ENCODE measurements at places on chromosomes 3 and 15.

DNA sequence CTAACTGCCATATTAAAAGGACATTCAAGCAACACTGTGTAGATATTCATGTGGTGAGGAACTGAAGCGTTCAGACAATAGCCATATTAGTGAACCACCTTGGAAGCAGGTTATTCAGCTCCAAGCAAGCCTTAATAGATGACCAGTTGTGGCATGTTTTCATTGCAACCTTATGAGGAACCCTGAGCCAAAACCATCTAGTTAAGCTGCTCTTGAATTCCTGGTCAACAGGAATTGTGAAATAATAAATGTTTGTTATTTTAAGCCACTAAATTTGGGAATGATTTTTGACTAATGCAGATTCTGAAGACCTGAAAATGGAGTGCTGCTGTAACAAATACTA, 73.0 kb downstream of the SPRED1 start:
- DNase-seq = no peak

GRCh38 chr3:32278714-32279113, 40.2 kb downstream of the CMTM8 start:
- DNase-seq = no peak

DNA sequence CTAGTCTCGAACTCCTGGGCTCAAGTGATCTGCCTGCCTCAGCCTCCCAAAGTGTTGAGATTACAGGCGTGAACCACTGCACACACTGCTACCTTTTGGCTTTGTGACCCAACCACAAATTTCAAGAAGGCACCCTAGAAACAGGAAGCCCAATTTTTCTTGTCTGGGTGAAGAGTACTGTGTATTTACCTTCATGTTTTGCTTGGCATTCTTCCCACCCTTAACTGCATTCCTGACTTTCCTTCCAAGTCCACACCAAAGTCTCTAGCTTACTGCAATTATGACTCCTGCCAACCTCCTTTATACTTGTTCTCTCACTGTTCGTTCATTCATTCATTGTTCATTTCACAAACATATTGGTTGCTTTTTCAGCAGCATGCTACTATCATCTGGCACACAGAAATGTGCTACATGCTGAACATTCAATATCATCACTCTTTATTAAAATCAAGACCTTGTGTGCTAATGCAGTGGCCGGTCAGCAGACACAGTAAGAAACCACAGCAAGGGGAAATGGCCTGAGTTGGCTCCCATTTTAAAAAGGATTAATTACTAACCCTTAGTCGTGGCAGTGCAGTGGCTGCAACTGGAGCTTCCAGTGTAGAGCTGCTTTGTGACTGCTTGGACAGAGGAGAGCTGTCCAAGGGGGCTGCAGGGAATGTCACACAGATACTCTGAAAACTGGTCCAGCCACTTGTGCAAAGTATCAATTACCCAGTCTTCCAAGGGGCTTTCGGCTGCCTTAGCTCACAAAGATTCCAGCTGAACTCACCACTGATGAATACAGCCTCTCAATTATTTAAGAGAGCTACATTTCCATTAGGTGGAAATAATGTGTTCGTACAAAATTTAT, 94.0 kb downstream of the ETFA start:
- DNase-seq = no peak

DNA sequence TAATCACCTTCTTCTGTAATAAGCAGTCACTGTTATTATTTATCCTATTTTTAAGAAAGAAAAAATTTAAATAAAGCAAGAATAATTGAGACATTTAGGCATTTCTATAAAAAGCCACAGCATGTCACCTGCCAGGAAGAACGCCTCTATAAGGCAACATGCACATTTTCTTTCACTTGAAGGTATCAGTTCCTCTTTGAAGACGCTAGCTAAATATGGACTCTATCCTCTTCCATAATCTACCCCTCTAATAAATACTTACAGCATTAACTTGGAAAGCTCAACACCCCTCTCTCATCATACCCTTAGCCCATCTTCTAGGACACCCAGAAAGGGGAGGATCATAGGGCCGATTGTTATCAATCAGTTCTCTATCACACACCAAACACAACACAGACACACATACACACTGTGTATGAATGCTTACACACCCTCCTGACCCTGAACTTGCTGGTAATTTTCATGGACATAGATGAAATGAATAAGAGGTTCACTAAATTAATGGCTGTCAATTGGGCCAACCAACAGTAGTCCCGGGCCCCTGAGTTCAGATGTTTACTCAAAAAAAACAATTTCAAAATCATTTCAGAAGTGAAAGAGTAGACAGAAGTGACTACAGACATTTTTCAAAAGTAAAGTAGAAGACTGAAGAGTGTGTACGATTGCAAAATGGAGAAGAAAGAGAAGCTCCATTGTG, 102.5 kb downstream of the ZMAT3 start:
- DNase-seq = no peak

DNA sequence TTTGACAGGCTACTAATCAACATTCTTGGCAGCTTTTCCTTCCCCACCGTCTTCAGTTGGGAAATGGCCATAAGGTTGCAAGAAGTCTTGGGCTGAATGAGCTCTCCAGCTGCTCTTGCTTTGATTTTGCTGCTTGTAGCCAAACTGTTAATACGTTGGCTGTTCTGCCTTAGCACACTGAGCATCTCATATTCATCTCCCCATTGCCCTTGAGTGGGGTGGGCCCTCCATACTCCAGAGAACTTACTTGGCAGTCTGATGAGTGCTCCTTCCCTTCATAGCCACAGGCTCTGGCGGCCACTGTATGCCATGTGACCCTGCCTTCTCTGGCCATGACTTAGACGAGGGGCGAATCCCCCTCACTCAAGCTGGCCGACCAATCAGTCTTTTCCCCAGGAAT, 25.8 kb upstream of the PAQR5 start:
- DNase-seq = no peak

DNA sequence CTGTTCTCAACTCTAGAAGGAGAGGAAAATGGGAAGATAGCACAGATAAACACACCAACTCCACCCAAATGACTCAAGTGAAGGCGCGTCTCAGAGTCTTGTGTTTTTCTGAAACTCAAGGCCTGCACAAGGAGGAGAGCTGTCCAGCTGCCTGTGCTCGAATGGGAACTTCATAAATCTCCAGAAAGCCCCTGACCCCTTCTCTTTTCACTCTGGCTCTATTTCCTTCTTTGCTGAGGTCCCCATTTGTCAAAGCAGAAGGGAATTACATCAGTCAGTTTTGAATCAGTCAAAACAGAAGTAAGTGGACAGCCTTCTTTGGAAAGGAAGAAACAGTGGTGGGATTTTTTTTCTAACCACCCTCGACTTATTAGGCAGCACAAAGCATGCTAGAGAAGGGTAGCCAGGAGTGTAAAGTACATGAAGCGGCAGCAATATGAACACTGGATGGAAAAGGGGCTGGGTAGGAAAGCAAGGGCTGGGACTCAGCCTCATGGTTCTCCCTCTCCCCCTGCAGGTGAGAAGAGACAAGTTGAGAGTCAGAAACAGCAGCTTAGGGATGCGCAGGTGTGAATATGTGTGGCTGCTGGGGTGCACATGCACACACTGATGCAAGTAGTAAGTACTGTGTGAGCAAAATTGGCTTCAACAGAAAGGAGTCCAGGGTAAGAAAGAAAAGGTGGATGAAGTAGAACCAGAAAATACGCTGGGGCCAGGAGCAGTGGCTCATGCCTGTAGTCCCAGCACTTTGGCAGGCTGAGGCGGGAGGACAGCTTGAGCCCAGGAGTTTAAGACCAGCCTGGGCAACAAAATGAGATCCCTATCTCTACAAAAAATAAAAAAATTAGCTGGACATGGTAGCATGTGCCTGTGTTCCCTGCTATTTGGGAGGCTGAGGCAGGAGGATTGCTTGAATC, 36.6 kb upstream of the MAGEF1 start:
- DNase-seq = no peak

- DNase-seq = no peak
Observed at GRCh38 chr3:126100634-126101301, 16.8 kb upstream of the SLC41A3 start.

DNA sequence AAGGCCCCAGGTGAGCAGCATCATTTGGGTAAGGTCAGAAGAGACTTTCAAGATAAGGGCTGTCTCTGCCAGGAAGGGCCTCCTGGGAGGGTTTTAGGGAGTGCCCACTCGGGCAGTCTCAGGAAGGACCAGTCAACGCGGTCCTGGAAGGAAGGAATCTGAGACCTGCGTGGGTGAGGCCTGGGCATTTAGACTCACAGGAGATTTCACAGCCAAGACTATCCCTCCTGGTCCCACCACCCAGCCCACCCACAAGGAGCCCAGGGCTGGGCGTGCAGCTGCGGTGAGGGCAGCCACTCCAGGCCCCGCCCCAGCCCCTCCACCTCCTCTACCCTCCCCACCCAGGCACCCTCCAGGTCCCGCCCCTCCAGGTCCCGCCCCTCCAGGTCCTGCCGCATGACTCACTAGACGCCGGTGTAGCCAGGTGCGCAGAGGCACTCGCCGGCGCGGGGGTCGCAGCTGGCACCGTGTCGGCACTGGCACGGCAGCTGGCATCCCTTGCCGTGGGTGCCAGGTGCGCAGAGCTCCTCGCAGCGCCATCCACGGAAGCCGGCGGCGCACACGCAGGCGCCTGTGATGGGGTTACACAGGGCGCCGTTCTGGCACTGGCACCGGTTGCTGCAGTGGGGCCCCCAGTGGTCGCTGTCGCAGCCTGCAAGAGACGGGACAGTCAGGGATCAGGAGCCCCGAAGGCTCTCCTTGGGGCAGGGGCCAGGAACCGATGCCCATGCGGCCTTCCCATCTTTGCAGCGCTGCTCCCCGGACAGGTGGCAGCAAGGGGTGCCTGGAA, 112.7 kb downstream of the RAB11A start:
- peak; percentile 84 for DNase-seq

DNA sequence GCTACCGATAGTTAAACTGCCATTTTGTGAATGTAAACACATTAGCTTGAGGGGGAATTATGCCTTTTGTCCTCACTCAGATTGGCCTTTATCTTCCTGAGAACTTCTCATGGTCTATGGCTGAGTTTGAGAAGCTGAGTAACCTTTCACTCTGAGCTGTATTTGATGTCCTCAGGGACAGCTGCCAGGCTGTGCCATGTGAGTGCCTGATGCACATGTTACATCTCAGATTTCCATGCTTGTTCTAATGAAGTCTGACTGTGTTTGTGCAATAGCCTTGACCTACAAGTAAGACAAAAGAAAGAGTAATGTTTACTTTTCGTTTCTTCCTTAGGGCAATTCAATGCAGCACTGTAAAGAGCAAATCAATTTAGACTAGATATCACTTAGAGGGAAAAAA, 44.1 kb upstream of the ARL6 start:
- DNase-seq = no peak

DNA sequence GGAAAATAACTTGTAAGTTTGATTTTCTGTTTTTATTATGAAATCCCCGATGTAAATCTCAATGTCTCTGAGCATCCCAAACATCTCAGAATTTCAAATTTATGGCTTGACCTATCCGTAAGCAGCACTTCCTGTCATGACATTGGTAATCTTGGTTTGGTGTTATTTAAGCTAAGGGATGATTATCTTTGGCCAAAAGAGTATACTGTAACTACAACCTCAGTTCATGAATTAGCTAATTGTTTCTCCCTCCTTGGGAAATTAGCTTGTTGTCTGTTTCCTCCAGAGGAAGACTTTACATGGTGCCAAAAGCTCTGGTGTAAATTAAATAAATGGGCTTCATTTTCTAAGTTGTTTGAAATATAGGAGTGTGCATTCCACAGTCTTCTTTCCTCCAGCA, 28.1 kb upstream of the SPRED1 start:
- DNase-seq = no peak

GRCh38 chr3:78086150-78086549, 1046.3 kb downstream of the ROBO2 start:
- DNase-seq = no peak

GRCh38 chr3:107085261-107085660, 292.0 kb upstream of the CCDC54 start:
- no peak for DNase-seq

DNA sequence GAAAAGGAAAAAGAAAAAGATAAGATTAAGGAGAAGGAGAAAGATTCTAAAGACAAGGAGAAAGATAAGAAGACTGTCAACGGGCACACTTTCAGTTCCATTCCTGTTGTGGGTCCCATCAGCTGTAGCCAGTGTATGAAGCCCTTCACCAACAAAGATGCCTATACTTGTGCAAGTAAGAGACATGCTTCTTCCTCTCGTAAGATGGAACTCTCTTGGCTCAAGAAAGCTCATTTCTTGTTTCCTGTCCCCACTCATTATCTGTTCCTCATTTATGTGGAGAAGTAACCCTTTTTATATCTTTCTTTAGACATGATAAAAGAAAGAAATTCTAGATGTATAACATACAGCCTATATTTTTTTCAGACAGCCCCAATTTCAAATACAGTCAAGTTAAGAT, 101.4 kb downstream of the KLHL25 start:
- DNase-seq = no peak

- no peak for DNase-seq
Observed at GRCh38 chr3:195441051-195441450, 1.8 kb downstream of the ACAP2 start.

- DNase-seq = no peak
Observed at GRCh38 chr3:80158332-80158731, 390.5 kb upstream of the ROBO1 start.

GRCh38 chr3:5828251-5828650, 640.7 kb downstream of the EDEM1 start:
- no peak for DNase-seq

DNA sequence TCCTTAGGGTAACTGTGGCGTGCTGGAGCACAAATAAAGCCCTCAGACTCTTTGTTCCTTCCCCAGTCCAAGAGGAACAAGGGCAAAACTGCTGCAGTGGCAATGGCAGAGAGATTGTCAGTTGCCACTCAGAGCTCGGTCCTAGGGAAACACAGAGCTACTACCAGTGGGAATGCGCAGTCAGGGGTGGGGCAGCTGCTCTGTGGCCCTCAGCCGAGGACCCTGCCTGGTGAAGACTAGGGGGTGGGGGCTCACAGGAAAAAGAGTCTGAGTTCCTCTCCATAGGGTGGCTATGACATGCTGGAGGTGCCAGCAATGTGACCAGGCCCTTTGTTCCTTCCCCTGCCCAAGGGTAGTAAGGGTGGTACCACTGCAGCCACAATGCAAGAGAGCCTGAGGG, 43.8 kb downstream of the TMCO5A start:
- DNase-seq = no peak

GRCh38 chr15:38482572-38482971, 28.6 kb downstream of the FAM98B start:
- DNase-seq = no peak

GRCh38 chr15:29207758-29208108, 61.9 kb downstream of the NSMCE3 start:
- DNase-seq = no peak

DNA sequence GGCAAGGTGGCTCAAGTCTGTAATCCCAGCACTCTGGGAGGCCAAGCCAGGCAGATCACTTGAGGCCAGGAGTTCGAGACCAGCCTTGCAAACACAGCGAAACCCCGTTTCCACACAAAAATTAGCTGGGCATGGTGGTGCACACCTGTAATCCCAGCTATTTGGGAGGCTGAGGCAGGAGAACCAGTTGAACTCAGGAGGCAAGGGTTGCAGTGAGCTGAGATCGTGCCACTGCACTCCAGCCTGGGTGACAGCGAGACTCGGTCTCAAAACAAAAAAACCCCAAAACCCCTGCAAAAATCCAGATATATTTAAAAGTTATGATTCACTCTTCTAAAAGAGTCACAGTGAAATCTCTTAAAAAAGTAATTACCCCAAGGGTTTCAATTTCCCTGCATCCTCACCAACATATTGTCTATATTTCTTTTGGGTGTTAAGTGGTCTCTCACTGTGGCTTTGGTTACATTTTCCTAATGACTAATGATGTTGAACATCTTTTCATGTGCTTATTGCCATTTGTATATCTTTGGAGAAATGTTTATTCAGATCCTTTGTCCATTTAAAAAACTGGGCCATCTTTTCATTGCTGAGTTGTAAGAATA, 73.2 kb upstream of the UBP1 start:
- no peak for DNase-seq

Measured in activated effector memory CD4-positive, alpha-beta T cell treated with anti-CD3 and anti-CD28 coated beads, Interleukin-2, amount 50 U/mL, for 16 hours (primary cell).